ENCODE measurements at places on chromosomes 7 and 10.

DNA sequence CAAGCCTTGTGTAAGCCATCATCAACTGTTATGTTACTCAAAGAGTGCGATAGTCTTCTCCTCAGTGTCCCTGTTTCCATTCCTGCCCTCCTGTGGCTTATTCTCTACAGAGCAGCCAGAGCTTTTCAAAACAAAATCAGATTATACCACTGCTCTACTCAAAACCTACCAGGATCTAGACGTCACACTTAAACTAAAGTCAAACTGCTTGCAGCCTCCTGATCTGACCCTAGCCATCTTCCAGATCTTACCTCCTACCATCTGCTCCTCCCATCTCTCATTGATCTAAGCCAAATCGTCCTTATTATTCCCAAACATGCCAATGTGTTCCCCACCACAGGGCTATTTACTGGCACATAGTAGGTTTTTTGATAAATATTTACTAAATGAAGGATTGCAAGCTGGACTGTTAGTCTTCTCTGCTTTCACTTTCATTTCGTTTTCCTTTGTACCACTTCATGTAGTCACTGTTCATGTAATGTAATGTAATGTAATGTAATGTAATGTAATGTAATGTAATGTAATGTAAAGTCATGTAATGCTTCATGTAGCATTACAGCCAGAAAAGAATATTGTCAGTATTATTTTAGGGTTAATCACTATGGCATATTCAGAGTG is 116.1 kb downstream of the GPR37 start:
- DNase-seq: no peak

DNA sequence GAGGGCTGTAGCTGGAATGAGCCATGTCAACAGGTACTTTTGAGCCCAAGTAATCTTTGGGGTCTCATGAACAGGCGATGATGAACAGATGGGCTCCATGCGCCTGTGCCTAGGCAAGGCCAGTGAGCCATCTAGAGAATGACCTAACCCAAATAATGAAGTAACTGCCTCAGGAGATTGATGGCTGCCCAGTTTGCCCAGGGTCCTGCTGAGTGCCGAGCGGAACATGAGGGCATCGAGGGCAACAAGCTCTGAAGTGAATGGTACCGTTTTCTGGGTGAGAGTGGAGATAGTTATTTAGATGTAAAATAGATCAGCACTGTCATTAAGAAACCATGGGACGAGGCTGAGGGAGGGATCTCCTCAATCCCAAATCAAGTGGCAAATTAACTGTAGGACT is 77.9 kb downstream of the EZH2 start:
- DNase-seq: no peak

DNA sequence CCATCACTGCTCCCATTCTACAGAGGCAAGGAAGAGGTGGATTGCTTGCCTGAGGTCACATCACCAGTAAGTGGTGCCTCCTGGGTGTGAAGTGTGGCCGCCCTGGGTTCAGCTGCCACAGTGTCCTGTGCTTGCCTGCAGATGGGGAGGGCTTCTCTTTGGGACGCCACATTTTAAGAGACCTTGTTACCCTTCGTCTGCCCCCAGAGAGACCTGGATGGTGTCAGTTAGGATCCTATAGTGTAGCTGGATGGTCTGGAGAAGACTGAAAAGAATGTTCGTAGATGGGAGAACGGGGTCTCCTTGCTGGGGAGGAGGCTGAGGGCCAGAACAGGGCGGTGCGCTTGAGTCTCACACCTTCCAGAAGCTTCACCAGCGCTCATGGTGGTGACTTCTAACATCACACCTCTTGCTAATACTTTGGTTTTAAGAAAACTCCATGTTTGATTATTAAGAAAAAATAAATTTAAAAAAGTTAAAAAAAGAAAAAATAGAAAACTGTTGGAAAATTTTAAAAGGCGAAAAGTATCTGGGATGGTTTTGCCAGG is 2.3 kb downstream of the DOCK1 start:
- no peak for DNase-seq

DNA sequence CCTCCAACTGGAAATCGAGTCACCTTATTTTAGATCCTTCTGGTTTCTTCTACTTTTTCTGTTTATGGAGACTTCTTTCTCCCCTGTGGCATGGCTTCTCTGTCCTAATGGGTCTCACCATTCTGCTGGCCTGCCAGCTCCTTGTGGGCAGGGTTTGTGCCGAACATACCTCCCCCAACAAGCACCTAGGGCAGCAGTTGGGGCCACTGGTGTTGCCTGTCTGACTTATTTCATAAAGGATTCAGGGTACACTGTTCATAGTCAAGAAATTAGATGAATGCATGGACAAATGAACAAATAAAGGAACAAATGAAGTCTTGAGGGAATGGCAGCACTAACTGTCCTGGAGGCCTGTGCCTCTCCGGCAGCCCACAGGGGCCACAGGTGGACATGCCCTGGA is 55.6 kb upstream of the DOCK1 start:
- DNase-seq: no peak

- DNase-seq: peak; percentile 82
Measured at GRCh38 chr7:55127622-55128081, 108.8 kb downstream of the EGFR start.

DNA sequence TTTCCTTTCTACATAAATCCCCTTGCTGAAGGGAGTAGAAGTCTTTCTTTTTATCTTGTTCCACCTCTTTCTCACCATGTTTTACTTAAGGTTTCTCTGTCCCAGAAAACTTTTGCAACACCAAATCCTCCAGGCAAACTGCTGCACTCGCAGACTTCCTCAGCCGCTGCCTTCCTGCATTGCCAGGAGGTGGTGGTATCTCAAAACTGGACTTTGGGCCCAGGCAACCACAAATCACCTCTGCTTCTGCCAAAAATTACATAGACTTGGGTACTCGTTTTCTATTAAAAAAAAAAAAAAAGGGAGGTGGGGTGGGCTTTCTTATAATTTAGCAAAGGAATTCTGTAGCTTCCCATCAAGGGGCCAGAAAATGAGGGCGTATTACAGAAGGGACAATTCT is 14.7 kb downstream of the INA start:
- no peak for DNase-seq

- DNase-seq: peak; percentile 27
Measured at GRCh38 chr10:62492012-62492869, 118.1 kb downstream of the ZNF365 start.

- no peak for DNase-seq
Measured at GRCh38 chr7:121034929-121035328, 46.4 kb downstream of the CPED1 start.

DNA sequence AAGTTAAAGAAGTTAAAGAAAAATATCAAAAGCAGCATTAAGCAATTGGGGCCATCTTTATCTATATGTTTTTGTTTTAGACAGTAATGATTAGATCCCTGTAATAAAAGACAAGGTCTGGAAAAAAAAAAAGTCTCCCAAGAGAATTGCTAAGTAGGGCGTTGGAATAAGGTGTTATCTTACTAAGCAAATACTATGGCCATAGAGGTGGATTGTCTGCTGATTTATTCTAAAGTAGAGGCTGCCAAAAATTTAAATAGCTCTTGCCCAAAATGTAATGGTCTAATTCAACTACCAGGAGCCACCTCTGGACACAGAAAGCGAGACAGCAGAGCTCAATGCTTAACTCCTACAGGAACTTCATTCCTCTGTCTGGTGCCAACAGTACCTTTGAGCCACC is 71.6 kb downstream of the HERPUD2 start:
- DNase-seq: no peak

DNA sequence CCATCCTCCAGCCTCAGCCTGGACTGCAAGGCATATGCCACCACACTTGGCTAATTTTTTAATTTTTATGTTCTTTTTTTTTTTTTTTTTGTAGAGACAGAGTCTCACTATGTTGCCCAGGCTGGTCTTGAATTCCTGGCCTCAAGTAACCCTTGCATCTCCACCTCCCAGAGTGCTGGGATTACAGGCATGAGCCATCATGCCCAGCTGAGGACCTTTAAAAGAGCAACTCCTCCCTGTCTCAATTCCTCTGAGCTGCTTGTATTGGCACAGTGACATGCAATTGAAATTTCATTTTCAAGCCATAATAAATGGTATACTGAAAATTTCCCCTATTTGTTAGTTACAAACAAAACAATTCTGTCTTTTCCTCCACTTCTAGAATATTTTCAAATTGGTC is 19.5 kb downstream of the DNAJB9 start:
- peak; percentile 32 for DNase-seq

- DNase-seq: no peak
Measured at GRCh38 chr7:112252691-112253090, 46.2 kb downstream of the ZNF277 start.

GRCh38 chr10:16919121-16919982 is 102.1 kb upstream of the RSU1 start:
- no peak for DNase-seq

- DNase-seq: no peak
Measured at GRCh38 chr10:131041441-131041840, 270.1 kb downstream of the TCERG1L start.

- no peak for DNase-seq
Measured at GRCh38 chr10:116437076-116437692, 9.5 kb downstream of the PNLIPRP3 start.

- no peak for DNase-seq
Measured at GRCh38 chr10:42963312-42963711, 113.6 kb upstream of the RET start.

- DNase-seq: peak; percentile 17
Measured at GRCh38 chr10:6083523-6084475, 5.0 kb upstream of the RBM17 start.

GRCh38 chr7:69684369-69685292 is 86.4 kb downstream of the AUTS2 start:
- no peak for DNase-seq

DNA sequence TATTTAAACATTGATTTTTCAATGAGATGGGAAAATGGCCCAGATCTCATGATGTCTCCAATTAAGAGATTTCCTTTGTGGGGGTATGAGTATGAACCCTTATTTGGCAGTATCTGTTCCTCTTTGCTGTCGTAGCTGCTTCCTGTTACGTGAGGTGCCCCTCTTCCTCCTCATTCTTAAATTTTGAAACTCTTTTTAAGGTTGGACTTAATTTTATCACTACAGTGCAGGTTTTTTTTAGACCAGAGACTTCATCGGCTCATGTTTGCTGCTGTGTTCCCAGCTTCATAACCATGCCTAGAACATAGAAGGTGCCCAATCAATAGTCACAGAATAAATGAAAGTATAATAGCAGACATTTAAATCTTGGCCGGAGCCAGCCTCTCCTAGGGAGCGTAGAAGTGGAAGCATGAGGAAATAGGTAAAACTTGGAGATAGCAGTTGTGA is 2.4 kb downstream of the MIOS start:
- no peak for DNase-seq

- peak; percentile 66 for DNase-seq
Measured at GRCh38 chr7:42605406-42606192, 306.3 kb downstream of the C7orf25 start.

DNA sequence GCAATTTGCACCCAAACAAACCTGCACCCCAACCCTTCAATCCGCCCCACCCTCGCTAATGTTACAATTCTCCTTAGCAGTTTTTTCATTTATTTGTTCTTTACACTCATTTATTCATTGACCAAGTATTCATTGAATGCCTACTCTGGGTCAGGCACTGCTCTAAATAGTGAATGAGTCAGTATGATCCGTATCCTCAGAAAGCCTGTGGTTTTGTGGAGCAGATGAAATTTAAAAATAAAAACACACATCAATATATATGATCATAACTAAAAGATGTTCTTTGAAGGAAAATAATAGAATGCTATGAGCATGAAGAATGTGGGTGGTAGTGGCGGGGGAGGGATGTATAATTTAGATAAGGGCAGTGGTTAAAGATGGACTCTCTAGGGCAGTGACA is 13.3 kb downstream of the IFIT5 start:
- DNase-seq: peak; percentile 84

DNA sequence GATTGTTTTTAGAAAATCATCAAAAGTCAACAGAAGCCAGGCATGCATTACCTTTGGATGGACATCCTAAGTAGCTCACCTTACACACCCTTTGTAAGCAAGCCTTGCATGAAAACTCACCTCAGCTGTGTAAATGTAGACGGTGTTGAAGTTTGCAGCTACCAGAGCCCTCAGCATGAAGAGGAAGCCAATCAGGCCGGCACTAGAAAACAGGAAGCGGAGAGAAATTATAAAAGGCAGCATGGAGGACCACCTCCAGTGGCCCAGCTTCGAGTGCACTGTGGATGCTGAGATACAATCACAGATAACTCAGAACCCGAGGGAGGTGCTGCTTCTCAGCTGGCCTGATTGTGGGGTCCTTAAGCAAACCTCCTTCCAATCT is 75.3 kb downstream of the SVOPL start:
- DNase-seq: no peak

DNA sequence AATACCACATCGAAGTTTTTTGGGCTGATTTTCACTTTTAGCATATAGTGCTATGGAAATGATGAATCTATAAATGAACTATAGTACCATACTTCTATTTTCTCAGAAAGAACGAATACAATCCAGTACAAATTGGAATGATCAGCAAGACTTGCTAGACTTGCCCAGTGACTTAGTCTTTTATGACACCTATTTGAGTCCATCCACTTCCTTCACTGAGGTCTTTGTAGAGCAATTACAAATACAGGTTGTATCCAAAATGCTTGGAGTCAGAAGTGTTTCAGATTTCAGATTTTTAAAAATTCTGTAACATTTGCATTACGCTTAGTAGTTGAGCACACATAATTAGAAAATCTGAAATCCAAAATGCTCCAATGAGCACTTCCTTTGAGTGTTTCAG is 104.3 kb downstream of the NRBF2 start:
- no peak for DNase-seq

DNA sequence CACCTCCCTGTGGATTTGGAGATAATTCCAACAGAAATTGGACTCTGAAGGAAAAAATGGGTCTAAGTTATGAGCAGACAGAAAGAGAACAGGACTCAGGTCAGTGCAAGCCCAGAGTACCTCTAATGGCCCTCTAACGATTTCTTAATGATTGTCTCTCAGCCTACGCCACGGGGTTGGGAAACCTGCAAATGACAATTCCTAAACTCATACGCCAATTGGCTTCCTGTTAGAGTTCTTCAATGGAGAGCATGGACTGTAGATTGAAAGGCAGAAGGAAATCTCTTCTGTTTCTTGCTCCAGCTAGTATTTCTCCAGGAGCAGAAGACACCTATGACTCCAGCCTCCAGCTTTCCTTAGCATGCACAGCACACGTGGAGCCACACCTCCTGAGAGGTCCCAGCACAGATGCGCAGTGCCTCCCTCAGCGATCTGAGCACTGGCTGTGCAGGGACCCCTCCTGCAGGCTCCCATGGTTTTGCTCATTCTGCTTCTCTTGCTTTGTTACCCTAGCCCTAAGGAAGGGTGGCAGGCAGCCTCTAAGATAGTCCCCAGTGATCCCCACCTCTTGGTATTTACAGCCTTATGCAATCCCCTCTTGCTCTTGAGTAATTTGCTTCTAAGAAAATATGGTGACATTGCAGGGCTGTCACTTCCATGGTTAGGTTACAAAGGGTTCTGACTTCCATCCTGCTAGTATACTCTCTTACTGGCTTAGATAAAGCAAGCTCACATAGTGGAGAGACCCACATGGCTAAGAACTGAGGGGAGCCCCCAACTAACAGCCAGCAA is 30.1 kb downstream of the DENND11 start:
- no peak for DNase-seq

- no peak for DNase-seq
Measured at GRCh38 chr7:26534649-26535482, 243.2 kb downstream of the SNX10 start.

GRCh38 chr7:38220452-38220851 is 42.4 kb downstream of the STARD3NL start:
- no peak for DNase-seq

- DNase-seq: no peak
Measured at GRCh38 chr7:130951303-130951975, 217.4 kb upstream of the KLF14 start.

Measured in fibroblast of skin of scalp (primary cell).